ENCODE measurements at places on chromosomes 5 and 9.

DNA sequence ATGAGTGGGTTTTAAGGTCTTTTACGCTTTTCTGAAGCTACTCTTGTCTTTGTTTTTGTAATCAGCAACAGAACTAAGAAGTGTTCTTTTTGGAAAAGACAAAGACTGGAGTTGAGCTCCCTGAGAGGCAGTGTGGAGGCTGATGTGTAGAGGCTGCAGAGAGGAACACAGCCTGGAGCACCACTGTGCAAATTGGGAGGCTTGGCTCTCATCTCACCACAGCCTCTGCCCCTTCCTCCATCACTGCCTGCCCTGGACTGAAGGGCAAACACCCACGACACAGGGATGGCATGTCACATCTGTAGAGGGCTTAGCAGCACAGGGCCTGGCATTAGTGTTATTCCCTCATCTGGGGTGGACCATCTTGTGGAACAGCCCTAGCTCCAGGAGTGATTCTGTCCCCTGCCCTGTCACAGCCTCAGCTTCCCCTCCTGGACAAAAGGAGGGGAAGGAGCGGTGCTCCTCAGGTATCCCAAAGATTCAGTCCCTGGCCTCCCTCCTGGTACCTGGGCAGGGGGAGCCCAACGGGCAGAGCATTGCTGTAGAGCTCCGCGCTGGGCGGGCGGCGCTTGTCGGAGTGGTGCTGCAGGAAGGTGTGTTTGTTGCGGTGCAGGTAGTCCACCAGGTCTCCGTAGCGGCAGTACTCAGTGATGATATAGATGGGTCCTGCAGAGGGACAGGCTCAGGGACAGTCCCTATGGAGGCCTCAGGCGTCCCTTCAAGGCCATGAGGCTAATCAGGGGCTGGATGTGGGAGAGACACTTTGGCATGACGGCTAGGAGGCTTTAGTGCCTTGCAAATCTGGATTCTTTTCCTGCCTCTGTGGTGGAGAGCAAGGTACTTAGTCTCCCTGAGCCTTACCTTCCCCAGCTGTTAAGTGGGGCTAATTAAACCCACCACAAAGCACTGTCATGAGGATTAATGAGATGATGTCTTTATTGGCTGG is 32.8 kb downstream of the PDGFRB start:
- DNase-seq = no peak

DNA sequence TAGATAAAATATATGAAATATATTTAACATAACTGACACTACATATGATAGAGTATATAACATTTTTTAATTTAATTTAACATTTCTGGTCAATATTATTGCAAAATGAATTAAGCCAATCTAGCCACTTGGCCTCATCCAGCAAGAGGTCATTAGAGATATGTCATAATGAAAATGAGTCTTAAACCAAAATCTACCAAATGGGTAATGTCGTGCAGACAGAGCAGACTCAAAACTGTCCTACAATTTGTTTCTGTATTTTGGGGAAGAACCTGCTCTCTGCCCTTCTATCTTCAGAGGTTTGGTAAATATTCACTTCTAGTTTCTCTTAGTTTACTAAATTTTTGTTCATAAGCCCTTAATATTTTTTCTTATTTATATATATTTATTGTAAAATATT is 61.4 kb downstream of the ARHGEF28 start:
- DNase-seq = no peak

DNA sequence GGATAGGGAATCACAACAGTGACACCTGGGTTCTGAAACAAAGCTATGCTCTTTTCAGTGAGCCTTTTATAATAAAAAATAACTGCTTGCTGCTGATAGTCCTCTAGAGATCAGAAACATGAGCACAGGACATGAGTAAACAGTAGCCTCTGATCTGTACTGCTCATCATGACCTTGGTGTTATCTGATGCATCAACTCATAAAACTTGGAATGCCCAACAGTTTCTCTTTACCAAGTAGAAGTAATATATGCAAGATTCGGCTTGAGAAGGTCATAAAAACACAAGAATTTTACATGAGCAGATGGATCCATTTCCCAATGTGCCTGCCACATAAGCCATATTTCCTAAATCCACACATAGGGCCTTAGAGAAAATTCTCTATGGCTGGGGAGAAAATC is 318.3 kb upstream of the GRAMD2B start:
- no peak for DNase-seq

- no peak for DNase-seq
Measured at GRCh38 chr9:127209948-127210640, 54.5 kb upstream of the GARNL3 start.

DNA sequence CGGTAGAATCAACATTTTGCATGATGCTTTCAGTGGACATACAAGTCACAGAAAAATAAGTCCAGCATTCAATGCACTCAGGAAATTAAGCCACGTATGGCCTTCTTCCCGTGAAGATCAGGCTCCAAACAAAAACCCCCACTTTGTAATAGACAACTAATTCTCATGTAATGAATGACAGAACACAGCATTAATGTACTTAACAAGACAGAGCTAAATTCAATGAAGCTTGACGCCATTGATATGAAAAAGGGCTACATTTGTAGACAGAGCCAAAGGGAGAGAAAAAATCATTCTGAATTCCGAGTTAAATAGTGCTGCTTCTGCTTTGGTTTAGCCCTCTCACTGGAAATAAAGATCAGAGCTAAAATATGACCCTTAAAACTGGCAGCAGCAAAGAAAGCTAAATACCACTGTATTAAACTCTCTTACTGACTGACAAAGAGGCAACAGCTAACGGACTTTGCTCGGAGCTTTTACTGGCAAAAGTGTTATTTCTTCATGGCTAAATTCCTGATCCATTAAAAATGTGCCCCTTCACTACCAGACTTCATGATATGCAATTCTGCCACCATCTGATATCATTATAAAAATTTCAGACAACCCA is 250.5 kb downstream of the BNC2 start:
- no peak for DNase-seq

- DNase-seq = no peak
Measured at GRCh38 chr9:18366184-18366583, 107.8 kb upstream of the ADAMTSL1 start.

DNA sequence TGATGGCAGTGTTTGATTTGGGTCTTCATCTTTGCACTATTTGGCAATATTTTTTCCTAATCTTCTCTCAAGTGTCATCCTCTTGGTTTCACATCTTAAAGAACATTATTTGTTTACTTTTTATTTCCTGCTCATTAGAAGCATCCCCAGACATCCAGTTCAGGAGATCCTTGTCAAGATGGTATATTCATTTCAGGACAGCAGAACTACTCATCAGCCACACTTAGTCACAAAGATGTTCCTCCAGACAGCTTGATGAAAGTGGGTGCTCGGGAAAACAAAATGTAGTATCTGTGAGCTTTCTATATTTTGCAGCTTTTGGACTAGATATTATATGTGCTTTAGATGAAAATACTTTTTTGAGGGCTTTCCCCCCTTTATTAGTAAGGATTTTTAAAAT is 72.1 kb upstream of the SREK1 start:
- no peak for DNase-seq

DNA sequence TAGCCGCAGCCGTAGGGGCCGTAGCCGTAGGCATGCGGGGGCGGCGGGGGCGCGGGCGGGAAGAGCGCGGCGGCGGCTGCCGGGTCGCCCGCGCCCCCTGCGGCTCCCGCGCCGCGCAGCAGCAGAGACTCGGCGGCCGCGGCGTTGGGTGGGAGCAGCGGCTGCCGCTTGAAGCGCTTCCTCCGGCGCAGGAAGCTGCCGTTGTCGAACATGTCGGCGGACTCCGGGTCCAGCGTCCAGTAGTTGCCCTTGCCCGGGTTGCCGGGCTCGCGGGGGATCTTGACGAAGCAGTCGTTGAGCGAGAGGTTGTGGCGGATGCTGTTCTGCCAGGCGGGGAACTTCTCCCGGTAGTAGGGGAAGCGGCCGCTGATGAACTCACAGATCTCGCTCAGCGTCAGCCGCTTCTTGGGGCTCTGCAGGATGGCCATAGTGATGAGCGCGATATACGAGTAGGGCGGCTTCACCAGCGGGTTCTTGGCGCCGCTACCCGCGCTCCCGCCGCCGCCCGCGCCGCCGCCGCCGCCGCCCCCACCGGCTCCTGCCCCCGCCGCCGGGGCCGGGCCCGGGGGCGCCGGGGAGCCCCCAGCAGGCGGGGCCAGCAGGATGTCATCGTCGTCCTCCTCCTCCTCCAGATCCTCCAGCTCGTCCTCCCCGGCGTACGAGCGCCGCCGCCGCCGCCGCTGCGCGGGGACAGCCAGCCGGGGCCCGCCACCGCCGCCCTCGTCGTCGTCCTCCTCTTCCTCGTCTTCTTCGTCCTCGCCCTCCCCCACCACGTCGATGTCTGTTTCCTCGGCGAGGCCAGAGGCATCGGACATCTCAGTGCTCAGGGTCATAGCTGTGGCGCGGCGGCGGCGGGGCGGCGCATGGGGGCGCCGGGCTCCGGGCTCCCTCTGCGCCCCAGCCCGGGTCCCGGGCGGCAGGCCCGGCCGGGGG is 781 bp downstream of the FOXD1 start:
- DNase-seq = peak; percentile 59

All from NCI-H1930 (cell line).